Activated B cell treated with CpG ODN at 0.5 μM for 24 hours (primary cell): ENCODE measurements at places on chromosomes 6 and 20. TPM values are rescaled to one million over a fixed set of nuclear protein-coding genes. Genes with fewer than 3 reads are reported as not detected.

Gene PPP1R10
- total RNA-seq, result 85.6 and 112 TPM in 2 replicates

Gene NKAPL
- total RNA-seq, result 0.29 and 0.35 TPM in 2 replicates

Gene CALHM6
- total RNA-seq, result 15.0 and 16.5 TPM in 2 replicates

Gene PNPLA1
- total RNA-seq, result not detected in 2 replicates

Gene KCNK15
- total RNA-seq, result 0.09 TPM in 1 of 2 replicates, not detected in the other

Gene CFAP61
- not detected in 2 replicates for total RNA-seq

Gene EEF1A2
- 1.2 and 1.6 TPM in 2 replicates for total RNA-seq

Gene MARCKS
- 94.7 and 100 TPM in 2 replicates for total RNA-seq

Gene C20orf202
- not detected in 2 replicates for total RNA-seq

Gene NT5E
- total RNA-seq, result 5.8 and 6.6 TPM in 2 replicates

Gene ZSCAN23
- total RNA-seq, result 0.18 and 0.49 TPM in 2 replicates
